ENCODE measurements at places on chromosomes 11 and 22.
A peak's percentile ranks its signal among the peaks of the same experiment; 100 is the strongest.

- no peak for DNase-seq
Observed at GRCh38 chr11:12723421-12724300, 49.4 kb downstream of the TEAD1 start.

DNA sequence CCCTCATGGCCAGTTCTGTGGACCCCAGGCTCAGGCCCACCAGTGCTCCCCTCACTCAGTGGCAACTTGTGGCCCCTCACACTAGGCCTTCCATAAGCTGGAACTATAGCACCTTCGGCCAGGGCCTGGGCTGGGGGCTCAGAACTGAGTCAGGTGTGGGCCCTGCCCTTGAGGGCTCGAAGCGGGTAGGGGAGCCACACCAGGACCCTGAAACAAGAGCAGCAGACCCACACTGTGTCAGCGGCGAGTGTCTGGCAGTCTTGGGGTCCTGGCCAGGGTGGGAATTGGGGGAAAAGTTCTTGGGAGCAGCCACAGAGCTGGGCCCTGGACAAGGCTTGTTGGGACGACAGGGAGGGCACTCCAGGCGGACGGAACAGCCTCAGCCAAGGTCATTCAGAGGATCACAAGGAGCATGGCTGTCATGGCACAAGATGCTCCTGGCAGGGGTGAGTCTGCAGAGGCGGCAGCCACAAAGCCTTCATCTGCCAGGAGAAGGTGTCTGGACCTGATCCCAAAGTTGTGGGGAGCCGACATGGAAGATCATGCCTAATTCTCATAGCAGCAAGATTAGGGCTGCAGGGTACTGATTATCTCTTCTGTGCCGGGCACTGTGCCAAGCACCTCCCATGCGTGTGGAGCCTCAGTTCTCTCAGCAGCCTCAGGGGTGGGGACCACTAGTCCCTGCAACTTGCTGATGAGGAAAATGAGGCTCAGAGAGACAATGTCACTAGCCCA is 50.7 kb downstream of the SHISAL1 start:
- DNase-seq: no peak

DNA sequence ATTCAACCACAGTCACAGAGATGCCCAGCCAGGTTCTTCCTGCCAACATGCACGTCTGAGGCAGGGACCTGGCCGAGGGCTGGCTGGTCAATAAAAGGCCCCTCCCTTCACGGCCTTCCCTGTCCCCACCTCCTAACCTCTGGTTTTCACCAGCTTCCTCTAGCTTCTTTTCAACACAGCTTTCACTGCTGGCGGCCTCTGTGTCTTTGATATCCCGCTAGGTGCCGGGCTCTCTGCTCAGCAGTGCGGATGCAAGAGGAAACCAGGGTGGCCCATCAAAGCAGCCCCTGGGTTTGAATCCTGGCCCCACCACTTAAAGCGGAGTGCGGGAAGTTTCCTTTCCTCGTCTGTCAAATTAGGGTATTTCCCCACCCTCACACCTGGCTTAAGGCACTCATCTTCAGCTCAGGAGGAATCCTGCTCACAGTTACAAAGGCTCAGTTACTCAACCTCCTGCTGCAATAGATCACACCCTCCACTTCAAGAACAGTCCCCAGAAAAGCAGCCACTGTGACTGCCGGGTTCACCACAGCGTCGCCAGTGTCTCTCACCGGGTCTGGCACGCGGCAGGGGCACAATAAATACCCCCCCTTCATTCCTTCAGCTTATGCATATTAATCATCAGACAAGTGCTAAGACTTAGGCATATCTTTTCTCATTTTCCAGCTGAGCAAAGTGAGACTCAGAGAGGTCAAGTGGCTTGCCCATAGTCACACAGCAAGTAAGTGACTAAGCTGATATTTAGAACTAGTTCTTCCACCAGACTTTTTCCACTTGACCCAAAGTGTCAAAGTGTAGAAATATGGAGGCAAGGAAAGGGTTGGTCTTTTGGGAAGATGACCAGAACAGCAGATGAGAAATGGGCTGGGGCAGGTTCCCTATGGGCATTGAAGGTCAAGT is 45.7 kb downstream of the TXN2 start:
- no peak for DNase-seq

DNA sequence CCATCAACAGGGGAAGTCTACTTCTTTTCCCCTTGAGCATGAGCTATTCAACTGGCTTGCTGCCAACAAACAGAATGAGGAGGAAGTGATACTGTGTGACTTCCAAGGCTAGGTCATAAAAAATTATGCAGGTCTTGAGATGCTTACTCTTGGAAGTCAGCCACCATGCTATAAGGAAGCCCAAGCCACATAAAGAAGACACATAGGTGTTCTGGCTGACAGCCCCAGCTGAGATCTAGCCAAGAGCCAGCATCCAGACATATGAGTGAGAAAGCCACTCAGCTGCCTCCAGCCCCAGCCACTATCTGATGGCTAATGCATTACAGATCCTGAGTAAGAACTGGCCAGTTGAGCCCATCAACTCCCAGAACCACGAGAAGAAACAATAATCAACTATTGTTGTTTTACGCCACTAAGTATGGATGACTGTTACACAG is 31.0 kb upstream of the PPP2R1B start:
- DNase-seq: no peak

- DNase-seq: peak; percentile 53
Observed at GRCh38 chr22:20805972-20806471, 32.1 kb downstream of the SERPIND1 start.

GRCh38 chr11:129302386-129303101 is 73.1 kb upstream of the BARX2 start:
- DNase-seq: no peak

GRCh38 chr11:77501758-77502157 is 27.9 kb upstream of the PAK1 start:
- no peak for DNase-seq

Data from SJSA1 (cell line).